Putamen (tissue), 1 donor: ENCODE measurements at places on chromosomes 2 and 18.
A peak's percentile ranks its signal among the peaks of the same experiment; 100 is the strongest.

- no peak for DNase-seq
These were observed 98.8 kb upstream of the NCKAP5 start for GRCh38 chr2:133667085-133667484.

- no peak for DNase-seq
These were observed 21.3 kb upstream of the PIK3C3 start for GRCh38 chr18:41933778-41934177.

DNA sequence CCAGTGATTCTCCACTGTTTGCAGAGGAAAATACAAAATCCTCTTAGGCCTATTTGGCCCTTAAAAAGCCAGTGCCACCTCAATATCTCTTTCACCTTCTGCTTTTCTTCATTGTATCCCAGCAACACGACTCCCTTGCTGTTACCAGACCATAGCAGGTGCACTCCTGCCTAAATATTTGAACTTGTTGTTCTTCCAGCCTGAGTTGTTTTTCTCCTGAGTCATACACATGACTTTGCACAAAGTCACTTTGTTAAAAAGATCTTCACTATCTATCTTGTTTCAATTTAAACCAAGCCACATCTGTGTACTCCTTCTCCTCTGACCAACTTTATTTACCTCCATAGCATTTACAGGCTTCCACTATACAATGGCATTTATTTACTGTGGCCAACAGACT is 103.6 kb downstream of the LRRTM4 start:
- no peak for DNase-seq

GRCh38 chr2:240957656-240958365 is 40.6 kb upstream of the SNED1 start:
- DNase-seq: peak; percentile 23

DNA sequence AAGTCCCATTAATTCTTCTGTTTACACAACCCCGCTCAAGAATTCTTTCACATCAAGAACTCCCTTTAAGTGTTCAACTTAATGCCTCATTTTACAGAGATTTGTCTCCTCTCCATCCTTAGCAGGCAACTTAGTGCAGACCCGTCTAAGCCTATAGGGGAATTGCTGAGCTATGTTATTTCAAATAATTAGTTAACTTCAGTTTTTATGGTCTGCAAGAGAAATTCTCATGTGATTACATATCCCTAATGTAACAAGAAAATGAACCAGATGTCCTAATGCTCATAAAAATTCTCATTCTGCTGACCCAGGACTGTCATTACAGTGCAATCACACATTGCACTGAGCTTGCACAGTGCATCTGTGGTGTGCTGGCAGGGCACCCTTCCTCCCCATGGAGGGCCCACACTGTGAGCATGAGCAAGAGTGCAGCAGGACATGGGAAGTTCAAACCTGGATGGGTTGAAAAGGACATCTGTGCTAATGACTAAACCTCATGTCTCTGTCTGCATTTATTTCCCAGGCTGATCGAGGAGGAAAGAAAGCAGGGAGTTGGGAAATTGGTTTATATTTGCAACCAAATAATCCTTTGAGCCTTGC is 97.1 kb downstream of the COL5A2 start:
- DNase-seq: no peak

- no peak for DNase-seq
These were observed 331.3 kb upstream of the PKDCC start for GRCh38 chr2:41716497-41716896.

- DNase-seq: no peak
These were observed 28.0 kb downstream of the EHBP1 start for GRCh38 chr2:62733546-62733945.

GRCh38 chr2:113175042-113175628 is 1.4 kb downstream of the PSD4 start:
- DNase-seq: no peak

DNA sequence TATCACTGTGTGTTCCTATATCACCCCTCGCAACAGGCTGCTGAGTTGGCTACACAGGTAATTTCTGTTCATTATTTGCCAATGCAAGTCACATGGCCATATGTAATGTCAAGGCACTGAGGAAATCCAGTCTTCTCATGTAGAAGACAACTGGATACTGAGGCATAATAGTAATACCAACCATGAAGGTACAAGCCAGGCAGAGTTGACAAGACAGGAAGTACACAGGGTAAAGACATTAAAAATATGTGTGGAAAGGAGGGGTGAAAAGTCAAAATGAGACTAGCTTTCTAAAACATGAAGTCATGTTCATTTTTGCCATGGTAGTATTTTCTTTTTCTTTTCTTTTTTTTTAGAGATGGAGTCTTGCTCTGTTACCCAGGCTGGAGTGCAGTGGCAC is 17.5 kb upstream of the RNF138 start:
- DNase-seq: no peak

GRCh38 chr2:100891906-100892642 is 72.1 kb downstream of the NPAS2 start:
- DNase-seq: no peak

DNA sequence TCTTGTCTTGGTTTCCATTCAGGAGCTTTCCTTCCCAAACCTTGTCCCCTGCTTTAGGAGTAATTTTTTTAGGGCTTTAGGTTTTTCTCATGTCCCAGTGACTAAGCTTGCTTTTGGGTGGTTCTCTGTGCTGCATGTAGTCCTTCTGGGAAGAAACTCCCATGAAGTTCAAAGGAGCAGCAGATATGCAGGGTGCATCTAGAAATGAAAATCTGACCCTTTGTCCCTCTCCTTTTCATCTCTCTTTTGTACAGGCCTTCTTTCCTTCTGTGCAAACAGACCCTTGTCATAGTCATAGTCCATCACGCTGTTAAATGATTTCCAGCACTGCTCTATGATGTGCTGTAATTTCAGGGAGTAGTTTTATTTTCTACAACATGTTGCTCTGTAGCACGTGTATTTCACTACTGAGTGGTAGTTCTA is 20.4 kb downstream of the FMNL2 start:
- DNase-seq: no peak

DNA sequence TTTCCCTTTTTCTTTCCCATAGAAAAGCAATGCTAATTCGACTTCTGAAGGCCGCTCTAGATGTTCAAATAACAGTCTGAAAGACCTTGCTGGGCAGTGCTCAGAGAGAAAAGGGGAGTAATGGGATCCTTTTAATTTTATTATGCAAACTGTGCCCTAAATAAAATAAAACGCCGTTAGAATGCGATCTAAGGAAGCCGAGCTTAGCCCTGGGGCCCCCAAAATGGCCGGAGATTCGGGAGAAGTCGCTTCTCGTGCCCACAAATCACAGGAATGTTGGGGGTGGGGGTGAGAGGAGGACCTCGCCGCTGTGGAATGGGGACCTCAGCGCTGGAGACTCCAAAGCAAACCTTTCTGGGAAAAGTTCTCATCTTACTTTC is 8.4 kb upstream of the POU3F3 start:
- DNase-seq: no peak

- no peak for DNase-seq
These were observed 29.3 kb upstream of the OTOS start for GRCh38 chr2:240169486-240170353.

GRCh38 chr2:105904938-105905337 is 160.2 kb downstream of the NCK2 start:
- no peak for DNase-seq

GRCh38 chr2:164771897-164772296 is 69.7 kb downstream of the COBLL1 start:
- no peak for DNase-seq

DNA sequence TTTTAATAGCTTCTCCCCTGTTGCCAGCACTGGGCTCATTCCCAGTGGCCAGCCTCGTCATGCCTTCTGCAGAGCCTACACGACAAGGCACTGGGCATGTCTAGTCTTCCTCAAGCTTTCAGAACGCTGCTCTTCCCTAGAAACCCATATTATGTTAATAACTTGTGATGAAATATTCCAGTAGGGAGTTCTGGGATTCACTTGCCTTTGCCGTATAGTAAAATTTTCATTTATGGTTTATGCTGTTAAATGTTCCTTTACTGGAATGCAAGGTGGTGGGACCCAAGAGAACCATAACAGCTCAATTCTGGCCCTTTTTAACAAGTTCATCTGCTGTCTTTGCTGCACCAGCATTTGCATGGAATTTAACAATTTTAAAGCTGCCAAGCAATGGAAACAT is 45.5 kb upstream of the SLC14A1 start:
- no peak for DNase-seq

DNA sequence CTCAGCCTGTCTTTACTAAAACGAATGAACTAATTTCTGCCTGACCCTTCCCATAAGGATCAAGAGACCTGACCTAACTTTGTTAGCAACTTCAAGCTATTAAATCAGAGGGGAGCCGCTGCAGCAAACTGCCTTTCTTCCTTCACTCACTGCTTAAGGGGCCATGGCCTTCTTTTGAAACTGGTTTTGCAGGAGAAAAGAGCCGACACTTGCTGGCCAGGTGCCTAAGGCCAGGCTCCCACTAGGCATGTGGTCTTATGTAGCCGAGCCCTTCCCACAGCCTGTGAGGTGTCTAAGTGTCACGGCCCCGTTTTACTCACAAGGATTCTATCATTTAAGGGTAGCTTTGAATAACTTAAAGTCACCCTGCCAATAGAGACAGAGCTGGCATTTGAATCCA is 130.8 kb downstream of the ZNF236 start:
- no peak for DNase-seq
